ENCODE measurements at places on chromosomes 7 and 10.

GRCh38 chr10:71887743-71888142, 36.7 kb upstream of the PSAP start:
- no peak for DNase-seq

- no peak for DNase-seq
Measured at GRCh38 chr7:157000741-157001653, 9.5 kb downstream of the MNX1 start.

DNA sequence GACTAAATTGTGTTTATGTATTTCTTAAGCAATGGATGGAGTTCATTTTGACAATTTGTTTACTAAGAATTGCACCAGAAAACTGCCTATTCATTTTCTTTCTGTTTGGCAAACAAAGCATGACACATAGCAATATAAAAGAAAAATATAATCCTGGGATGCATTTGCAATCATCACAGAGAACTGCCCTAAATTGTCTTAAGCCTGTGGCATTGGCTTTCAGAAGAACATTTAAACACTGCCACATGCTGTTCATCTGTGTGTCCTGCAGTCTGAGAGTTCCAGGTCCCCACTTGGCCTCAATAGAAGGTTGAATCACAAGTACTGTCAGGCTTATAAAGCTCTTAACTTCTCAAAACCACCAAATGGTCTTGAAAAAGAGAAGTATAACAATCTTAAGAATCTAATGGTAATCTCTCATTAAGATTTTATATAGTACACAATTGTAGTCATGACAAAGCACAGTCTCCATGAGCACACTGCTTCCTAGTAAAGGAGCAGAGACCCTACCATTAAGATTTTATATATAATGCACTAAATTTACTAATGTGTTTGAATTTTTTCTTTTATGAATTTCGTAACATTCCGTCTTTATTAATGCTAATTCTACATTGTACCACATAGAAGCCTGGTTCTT, 29.9 kb downstream of the RNLS start:
- peak; percentile 73 for DNase-seq

- DNase-seq, result no peak
Measured at GRCh38 chr10:130427216-130427722, 291.1 kb downstream of the GLRX3 start.

DNA sequence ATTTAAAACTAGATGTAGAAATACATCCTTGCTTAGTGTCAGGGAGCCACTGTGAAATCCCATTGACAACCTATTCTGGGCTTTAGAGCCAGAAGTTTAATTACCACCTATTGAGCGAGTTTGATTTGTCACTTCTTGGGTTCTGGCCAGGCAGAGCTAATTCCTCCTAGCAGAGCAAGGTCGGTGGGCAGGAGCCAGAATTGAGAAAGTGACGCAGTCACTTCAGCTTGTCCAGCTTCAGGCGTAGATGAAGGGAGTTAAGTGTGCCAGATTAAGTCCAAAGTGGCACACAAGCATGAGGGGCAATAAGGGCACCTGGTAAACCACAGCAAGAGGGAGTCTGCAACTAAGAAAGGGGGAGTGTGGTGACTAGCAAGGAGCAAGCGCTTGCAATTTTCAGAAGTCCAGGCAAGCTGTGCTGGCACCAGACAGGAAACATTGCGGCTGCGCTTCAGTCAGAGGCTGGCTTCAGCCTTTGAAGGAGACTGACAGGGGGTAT, 119.4 kb downstream of the ST7 start:
- DNase-seq, result peak; percentile 54
